ENCODE measurements at places on chromosomes 5 and 9.

DNA sequence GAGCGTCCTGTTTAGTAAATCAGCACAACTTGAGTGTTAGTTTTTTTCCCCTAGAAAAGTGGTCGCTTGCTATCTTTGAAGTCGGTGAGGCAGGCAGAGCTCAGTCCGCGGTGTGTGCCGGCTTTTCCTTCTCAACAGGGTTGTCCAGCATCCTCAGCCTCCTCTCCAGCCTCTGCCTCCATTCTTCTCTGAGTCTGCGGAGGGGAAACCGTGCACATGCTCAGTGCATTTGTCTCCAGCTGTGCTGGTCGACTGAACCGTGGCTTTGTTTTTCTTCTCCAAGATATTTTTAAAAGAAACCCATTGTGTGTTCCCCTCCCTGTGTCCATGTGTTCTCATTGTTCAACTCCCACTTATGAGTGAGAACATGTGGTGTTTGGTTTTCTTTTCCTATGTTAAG is 25.3 kb downstream of the FAM240B start:
- DNase-seq: no peak

DNA sequence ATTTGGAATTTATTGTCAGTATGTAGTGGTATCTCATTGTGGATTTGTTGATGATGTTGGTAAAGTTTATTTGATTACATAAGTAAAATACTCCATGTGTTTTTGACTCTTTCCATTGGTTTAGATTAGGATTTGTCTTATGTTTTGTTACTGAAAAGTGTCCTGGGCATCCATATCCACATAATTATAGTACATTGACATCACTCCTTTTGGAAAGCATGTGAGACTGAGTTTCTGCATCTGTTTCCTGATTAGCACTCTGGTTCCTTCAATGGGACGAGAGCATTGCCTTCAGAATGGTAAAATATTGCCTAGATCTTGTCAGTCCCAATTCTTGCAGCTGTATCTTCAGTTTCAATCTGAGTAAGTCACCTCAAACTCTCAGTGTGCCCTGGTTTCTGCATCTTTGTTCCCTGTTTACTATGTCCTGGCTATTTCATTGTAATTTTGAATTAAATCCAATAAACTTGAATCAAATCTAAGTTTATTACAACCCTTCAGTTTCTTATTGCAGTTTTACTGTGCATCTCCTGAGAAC is 128.1 kb downstream of the FBXO38 start:
- no peak for DNase-seq

- no peak for DNase-seq
Observed at GRCh38 chr5:65043843-65044359, 275.2 kb downstream of the CWC27 start.

DNA sequence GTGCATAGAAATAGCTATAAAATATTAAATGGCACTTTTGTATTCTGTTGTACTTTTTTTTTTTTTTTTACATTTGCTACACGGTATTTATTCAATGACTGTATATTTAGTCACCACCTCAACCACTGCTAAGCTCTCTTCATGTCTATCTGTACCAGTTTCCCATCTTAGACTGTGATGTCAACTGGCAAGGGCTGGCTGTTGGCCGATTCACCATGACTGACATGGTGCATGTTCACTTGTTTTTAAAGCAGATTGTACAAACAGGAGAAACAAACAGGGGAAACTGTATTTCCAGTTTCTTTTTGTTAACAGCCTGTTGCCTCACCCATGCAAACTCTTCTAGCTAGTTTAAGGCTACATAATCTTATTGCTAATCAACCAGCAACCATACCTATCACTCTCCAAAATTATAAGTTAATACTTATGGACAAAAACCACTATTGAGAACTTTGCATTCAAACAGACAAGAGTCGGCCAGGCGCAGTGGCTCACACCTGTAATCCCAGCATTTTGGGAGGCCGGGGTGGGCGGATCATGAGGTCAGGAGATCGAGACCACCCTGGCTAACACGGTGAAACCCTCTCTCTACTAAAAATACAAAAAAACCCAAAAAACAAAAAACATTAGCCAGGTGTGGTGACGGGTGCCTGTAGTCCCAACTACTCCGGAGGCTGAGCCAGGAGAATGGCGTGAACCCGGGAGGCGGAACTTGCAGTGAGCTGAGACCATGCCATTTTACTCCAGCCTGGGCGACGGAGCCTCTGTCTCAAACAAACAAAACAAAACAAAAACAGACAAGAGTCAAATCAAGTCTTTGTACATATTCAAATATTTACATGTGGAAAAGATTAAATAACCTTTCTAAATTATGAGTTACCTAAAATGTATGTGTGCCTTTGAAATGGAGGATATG is 13.2 kb downstream of the ZFAND5 start:
- no peak for DNase-seq

- DNase-seq: no peak
Observed at GRCh38 chr5:395921-396530, 47.0 kb upstream of the EXOC3 start.

GRCh38 chr9:87152256-87152655 is 204.9 kb upstream of the GAS1 start:
- DNase-seq: no peak

DNA sequence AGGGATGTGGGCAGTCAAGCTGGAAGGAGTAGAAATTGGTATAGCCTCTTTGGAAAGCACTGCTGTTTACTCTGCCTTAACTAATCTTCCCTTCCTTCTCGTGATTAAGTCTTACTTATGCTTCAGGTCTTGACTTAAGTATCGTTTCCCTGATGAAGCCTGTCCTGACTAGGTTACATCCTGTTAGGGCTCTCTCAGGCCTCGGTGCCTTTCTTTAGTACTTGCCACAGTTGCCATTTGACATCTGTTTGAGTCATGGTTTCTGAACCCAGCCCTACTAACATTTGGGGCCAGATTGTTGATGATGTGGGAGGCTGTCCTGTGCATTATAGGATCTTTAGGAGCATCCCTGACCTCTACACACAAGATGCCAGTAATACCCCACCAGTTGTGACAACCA is 94.4 kb downstream of the GAPVD1 start:
- no peak for DNase-seq
